NCI-H2029 treated with DMSO at 0.1 percent for 48 hours (cell line): ENCODE measurements at places on chromosomes 3 and 15.

- DNase-seq: peak; percentile 27
Measured at GRCh38 chr15:78350058-78350457, 9.9 kb downstream of the CRABP1 start.

- DNase-seq: no peak
Measured at GRCh38 chr3:46356276-46356675, 2.4 kb downstream of the CCR2 start.

DNA sequence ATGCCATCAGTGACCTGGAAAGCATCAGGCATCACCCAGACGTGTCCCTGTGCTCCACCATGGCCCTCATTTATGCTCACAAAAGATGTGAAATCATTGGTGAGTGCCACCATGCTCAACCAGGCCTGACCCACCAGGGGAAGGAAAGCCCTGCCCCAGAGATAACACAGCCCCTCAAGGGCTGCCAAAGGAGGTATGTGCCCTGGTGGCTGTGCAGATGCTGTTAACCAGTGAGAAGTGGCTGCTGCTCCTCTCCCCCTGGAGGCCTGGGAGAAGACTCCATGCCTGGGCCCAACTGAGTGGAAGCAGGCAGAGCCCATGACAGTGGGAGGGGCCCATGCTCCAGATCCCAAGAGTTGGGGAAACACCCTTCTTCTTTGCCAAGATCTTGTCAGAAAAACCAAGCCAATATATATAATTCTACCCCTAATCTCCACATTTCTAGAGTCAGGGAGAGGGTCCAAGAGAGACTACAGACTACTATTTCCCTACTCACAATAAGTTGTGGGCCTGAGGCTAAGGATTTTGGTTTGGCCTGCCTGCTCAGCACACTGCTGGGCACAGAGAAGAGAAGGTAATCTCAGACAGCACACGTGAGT, 2.7 kb downstream of the TTC21A start:
- DNase-seq: no peak

- DNase-seq: no peak
Measured at GRCh38 chr15:60883691-60884640, 345.1 kb downstream of the RORA start.

DNA sequence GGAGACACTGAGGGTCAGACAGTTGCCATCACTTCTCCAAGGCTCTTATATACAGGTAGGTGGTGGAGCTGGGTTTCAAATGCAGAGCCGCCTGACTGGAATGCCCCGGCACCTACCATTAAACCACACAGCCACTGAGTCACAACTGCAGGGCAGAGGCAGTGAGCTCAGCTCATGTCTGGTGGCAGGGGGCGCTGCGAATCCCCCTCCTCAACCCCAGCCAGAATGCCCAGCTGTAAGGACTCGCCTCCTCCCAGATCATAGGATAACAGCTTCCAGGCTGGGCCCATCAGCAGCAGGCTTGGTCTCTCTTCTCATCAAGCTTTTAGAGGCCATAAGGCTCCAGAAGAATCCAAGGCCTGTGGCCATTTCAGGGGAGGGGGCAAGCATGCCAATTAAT, 26.4 kb downstream of the ADCY5 start:
- DNase-seq: no peak

DNA sequence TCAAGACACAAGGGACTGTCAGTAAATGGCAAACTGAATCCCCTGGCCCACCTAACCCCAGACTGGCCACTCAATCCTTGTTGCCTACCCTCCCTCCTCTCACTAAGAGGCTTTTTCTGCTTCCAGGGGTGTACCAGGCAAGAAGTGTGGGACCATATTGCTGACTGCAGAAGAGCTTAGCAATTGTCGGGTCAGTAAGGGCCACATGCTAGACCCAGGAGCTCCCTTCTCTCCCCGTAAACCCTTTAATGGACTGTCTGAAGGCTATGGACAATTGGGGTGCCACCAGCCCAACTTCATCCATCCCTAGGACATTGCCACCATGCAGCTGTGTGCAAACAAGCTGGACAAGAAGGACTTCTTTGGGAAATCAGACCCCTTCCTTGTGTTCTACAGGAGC, 8.8 kb downstream of the CPNE9 start:
- DNase-seq: no peak

- DNase-seq: no peak
Measured at GRCh38 chr3:197501879-197502620, 53.7 kb downstream of the BDH1 start.

GRCh38 chr3:108221393-108221792, 831 bp downstream of the IFT57 start:
- DNase-seq: no peak

DNA sequence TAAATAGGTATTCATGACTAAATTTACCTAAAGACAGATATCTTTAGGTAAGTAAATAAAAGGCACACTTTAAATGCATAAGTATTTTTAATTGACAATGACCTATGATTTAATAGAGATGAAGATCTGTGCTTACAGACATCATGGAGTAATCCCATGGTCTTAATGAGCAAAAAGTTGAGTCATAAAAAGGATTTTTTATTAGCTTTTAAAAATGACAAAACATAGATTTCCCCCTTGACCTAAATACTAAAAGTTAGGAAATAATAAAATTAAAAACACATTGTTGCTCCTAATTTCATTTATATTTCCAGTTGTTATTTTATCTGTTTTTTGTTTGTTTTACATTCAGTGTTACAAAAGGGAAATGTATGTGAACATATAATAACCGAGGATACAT, 1005.7 kb downstream of the ROBO1 start:
- DNase-seq: no peak

GRCh38 chr15:29613951-29614382, 208.3 kb downstream of the TJP1 start:
- no peak for DNase-seq

DNA sequence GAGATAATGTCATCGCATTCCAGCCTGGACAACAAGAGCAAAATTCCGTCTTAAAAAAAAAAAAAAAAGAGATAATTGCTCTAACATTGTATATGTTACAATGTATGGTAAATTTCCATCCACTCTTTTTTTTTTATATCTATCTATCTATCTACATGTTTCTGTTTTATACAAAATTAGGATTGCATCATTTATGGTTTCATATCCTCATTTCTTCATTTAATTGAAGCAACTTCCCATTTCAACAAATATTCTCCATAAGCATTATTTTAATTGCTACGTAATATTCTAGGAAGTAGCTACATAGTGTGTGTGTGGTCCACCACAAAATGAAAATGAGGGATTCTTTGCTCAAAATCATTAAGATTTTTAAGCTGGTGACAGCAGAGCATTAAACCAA, 18.4 kb downstream of the RBP1 start:
- no peak for DNase-seq

GRCh38 chr3:65573548-65574116, 465.1 kb downstream of the MAGI1 start:
- DNase-seq: no peak

DNA sequence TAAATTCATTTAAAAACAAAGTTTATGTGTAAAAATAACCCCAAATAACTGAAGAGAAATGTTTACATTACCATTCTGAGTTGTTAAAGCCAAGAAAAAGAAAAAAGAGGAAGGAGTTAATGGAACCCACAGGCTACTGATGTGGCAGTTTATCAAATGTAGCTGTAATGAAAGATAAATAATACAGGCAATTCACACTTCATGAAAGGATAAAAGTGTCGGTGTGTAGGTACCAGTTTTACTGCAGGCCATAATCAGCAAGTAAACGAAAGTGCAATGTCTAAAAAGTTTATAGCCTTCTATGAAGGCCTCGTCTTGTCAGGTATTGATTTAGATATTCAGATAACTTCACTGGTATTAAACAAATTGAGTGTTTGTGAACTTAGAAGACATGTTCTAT, 164.6 kb downstream of the DPH6 start:
- DNase-seq: no peak

DNA sequence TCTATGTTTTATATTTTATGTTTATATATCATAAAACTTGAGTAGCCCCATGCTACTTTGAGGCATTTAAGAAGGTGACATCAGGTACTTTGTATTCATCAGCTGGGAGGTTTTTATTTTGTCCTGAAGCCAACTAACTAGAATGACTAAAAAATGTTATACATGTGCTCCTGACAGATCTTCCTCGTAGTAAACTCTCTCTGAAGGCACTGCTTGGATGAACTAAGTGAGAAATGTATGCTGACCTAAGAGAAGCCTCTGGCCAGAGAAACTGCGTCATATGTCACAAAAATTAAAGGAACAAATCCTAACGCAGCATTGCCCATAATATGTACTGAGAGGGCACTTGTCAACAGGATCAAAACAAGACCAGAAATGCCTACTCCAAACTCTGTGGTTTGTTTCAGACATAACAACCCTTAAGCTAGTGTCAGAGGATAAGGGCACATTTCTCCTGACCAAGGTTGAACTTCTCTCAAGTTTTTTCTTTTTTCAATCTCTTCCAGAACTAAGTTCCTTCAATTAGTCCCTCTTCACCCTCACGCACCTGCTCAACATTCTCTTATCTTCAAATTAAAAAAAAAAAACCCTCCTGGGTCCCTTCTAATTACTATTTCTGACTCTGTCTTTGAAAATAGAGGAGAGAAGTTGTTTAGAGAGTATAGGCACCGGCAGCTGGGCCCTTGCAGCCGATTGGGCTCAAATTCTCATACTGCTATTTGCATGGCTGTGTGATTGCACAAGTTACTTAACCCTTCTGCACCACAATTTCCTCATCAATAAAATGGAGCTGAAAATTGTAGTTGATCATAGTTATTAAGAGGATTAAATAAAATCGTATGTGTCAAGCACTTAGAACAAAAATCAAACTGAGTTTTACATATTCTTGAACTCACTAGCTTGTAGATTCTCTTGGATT, 159.0 kb downstream of the FRMD5 start:
- DNase-seq: no peak

DNA sequence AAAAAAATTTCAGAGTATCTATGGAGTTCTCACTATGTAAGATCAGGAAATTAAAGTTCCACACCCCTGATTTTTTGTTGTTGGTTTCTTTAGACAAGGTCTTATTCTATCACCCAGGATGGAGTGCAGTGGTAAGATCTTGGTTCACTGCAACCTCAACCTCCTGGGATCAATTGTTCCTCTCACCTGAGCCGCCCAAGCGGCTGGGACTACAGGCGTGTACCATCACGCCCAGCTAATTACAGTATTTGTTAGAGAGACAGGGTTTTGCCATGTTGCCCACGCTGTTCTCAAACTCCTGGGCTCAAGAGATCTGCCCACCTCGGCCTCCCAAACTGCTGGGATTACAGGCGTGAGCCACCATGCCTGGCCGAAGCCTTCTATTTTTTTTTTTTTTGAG, 12.4 kb downstream of the QRICH1 start:
- DNase-seq: no peak

- no peak for DNase-seq
Measured at GRCh38 chr3:177820683-177821316, 623.5 kb upstream of the TBL1XR1 start.
